ENCODE measurements at places on chromosomes 6 and 20.

DNA sequence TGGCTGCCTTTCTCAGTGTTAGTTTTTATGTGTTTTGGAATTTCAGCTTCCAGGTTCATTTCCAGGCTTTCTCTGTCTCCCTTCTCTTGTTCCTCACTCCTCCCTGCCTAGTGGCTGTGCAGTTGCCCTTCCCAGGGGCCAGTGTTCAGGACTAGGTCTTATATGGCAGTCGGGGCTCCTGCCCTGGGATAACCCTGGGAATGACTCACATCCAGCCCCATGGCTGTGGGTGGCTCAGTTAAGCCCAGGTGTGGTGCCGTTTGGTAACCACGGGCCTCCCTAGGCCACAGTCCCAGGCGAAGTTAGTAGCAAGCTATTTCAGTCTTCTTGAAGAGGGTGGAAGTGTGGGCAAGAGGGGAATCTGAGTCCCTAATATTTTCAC, 57.4 kb upstream of the DDR1 start:
- no peak for DNase-seq

- no peak for DNase-seq
Observed at GRCh38 chr20:63903796-63904561, 9.1 kb downstream of the DNAJC5 start.

- no peak for DNase-seq
Observed at GRCh38 chr6:167219967-167220512, 62.3 kb upstream of the GPR31 start.

DNA sequence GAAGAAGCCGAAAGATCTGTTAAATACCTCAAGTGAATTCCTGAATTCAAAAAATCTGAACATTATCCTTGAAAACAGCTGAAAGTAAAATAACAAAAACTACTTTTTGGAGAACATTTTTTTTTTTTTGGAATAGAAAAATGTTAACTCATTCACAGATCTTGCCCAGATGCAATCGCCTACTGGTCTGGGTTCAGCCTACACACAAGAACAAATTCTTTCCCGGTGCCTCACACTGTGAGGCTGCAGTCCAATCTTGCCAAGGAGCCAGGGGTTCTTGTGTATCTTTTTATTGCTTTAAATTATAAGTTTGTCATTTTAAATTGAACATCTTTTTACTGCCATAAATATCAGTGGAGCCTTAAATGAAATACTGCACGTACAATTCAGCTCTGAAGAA, 41.2 kb upstream of the TMEM200A start:
- no peak for DNase-seq

DNA sequence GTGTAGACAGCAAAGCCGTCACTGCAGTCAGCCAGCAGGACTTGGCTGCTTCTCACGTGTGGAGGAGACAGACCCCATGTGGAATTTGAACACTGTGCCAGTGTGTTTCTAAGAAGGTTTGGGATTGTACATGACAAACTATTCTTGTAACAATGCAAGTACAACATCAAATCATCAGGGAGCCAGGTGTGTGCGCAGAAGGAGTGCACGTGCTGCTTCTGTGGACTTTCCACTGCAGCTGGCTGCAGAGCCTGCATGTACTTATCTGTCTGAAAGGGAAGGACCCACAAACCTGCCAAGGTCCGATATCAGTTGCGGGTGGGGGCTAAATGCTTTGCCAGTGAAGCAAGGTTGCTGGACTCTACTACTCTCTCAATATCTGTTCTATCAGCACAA, 211.6 kb downstream of the WDR27 start:
- no peak for DNase-seq

DNA sequence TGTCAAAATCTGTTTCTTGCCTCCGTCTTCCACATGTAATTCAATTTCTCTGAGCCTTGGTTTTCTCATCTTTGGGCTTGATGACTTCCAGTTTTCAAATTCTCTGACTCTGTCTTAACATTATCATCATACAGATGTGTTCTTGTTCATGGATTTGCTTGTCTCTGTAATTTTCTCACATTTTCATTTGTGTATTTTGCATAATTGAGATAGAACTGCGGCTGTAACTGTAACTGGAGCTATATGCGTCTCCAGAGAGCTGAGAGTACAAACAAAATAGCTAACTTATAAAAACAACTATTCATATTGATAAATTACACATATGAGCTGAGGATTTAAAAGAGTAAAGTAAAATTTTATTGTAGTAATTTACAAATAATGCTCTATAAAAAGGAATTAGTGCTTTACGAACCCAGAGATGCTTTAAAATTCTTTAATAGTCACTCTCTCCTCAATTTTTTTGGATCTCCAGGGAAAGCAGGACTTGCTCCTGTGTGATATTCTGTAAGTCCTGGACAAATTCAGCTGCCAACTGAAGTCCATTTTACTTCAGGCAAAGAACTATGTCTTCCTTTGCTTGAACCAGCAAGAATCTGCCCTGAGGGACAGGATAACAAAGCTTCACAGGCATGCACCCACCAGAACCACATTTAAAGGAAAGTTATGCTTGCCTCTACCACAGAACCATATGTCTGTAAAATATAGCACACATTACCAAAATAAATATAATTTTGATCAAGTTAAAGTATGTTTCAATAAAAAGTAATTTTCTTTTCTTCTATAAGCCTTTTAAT, 288.3 kb downstream of the KHDC1L start:
- no peak for DNase-seq

DNA sequence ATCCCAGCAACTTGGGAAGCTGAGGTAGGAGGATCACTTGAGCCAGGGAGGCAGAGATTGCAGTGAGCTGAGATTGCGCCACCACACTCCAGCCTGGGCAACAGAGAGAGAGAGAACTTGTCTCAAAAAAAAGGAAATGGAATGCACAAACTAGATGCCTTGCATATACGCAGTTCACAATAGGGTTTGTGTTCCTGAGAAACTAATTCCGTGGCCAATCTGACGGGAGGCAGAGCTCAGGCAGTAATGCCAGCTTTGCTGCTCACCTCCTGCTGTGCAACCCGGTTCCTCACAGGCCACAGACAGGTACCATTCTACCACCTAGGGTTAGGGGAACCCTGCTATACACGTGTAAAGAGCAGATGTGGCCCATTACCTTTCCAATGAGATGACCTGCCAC, 1.4 kb downstream of the CDK5RAP1 start:
- no peak for DNase-seq

- DNase-seq: no peak
Observed at GRCh38 chr20:51376111-51376510, 166.4 kb downstream of the NFATC2 start.

DNA sequence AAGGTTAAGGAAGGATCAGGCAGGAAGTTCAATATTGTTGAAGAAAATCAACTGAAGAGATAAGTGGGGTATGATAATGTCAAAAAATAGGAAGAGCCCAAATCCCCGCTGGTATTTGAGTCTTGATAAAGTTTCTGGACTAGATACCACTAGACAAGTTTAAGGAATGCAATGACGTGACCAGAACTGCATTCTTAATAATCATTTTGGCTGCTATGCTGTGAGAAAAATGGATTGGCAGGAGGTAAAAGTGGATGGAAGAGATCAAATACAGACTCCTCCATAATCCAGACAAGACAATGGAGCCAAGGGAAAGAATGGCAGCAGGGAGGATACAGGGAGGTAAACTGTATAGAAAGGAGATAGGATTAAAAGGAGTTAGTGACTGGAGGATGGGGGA, 128.2 kb downstream of the COL12A1 start:
- DNase-seq: no peak

GRCh38 chr6:94956910-94957309, 620.4 kb upstream of the MANEA start:
- no peak for DNase-seq

All from T47D (cell line).